Stimulated activated CD4-positive, alpha-beta T cell treated with anti-CD3 and anti-CD28 coated beads, Interleukin-4, amount 100 ng/mL, for 1 hour (primary cell): ENCODE measurements at places on chromosomes 6 and 20.

DNA sequence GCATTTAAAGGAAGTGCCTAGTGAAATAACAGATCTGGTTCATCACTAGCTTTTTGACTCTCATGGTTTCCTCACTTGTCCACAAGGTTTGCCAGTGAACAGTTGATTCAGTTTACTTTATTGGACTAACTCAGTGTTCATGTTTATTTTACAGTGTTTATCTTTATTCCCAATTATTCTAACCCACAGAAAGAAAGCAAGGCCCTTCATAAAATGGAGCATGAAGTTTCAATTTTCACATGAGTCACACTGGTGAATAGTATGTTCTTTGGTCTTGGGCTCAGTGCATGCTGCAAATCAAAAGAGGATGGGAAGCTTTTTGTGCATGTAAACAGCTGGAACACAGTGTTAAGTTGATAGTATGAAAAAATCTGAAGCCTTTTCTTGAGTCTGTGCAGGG, 217.6 kb upstream of the HDDC2 start:
- no peak for DNase-seq

DNA sequence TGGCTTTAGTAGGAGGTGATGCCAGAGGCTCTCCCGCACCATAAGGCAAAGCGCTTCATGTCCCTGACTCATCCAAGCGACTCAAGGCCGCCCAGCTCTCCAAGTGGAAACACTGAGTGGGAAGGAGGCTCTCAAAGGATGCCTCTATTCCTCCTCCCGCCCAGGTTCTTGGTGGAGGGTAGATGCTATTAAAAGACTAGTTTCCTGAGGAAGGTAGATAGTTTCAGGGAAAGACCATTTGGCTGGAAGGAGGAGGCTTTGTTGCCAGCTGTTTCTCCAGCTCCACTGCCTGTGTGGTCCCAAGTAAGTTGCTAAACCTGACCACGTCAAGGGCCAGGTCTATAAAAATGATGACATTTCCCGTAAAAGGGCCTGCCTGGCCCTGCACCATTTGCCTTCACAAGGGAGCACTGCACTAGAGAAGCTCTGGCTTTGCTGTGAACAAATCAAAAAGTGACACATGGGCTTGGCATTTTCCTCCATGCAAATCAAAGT, 48.2 kb downstream of the GMDS start:
- no peak for DNase-seq

DNA sequence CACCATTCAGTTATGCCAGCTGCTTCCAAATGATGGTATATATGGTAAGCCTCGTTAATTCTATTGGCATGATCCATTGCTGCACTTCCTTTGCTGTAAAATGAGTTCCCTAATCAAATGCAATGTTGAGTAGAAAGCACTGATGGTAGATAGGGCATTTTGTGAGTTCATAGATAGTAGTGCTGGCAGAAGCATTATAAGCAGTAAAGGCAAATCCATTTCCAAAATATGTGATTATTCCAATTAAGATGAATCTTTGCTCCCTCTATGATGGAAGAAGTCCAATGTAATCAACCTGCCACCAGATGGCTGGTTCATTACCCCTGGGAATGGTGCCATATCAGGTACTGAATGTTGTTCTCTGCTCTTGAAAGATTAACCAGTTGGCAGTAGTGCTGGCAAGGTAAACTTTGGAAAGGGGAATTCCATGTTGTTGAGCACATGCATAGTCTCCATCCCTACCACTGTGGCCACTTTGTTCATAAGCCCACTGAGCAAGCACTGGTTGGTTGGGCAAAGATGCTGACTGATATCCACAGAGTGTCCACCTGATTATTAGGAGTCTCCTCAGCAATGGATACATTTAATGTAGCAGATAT, 5.6 kb upstream of the TBPL1 start:
- DNase-seq, result no peak

- no peak for DNase-seq
These were observed 20.1 kb downstream of the C6orf141 start for GRCh38 chr6:49570474-49571079.

GRCh38 chr6:36025932-36026327, 1.5 kb upstream of the SLC26A8 start:
- no peak for DNase-seq

DNA sequence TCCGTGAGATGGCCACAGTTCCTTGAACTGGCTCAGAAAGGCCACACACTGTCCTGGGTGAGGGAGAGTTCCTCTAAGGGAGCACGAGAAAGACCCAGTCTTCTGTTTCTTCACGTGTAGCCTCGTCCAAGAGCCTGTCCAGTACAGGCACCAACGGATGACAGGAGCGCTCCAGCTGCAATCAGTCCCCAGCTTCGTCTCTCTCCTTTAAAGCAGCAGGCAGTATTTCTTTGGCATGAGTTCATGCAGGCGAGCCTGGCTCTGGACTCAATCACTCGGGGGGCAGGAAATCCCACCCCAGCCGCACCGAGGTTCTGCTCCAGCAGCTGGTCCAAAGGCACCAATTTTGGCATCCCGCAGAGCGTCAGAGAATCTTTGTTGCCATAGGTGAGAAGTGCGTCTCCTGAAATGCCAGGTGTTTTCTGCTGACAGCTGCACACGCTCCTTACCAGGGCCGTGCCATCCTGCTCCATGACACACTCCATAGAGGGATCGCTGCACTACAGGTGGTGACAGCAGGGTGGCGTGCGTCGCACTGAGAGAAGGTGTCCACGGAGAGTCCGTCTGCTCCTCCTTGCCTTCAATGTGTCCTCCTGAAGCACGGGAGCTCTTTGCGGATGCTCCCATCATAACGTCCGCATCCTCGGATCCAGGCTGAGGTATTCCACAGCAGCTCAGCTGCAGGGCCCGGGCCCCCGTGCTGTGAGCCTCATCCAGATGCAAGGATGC, 59.6 kb upstream of the AFDN start:
- DNase-seq, result no peak

DNA sequence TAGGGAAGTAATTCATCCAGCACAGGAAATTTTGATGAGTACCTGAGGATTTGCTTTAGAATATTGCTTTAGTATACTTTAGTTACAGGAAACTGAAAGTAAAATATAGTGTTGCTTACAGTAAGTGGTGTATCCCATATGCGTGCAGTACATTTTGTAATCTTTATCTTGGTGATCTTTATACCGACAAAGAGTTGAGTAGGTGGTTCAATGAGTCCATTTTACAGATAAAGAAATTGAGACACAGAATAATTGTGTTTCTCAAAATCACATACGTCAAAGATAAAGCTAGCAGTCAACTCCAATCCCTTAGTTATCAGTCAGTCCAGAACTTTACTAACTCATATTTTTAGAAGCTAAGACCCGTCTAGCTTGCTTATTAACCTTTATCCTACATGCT, 65.8 kb upstream of the E2F3 start:
- no peak for DNase-seq

DNA sequence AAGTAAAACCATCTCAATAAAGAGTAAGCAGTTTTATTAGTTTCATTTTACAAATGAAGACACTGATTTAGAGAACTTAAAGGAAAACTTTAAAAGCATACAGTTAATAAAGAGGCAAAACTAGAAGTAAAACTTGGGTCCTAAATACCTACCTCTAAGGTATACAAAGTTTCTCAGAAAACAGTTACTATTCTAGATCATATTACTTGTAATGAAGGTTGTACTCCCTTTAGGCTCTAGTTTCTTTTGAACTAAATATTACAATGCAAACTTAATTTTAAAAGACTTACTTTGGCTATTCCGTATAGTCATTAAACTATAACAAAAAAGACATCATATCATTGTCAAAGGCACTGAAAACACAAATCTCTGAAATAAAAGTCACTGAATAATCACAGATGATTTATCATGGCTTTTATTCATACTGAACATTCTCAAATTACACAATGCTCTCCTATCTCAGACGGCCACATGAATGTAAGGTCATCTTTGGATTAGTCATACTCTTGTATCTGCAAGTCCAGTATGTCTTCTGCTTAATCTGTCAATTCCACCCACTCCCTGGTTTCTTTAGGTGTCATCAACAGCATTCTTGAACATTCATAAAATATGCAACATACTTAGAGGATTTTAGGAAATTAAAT, 361.6 kb upstream of the RUNX2 start:
- DNase-seq, result no peak

DNA sequence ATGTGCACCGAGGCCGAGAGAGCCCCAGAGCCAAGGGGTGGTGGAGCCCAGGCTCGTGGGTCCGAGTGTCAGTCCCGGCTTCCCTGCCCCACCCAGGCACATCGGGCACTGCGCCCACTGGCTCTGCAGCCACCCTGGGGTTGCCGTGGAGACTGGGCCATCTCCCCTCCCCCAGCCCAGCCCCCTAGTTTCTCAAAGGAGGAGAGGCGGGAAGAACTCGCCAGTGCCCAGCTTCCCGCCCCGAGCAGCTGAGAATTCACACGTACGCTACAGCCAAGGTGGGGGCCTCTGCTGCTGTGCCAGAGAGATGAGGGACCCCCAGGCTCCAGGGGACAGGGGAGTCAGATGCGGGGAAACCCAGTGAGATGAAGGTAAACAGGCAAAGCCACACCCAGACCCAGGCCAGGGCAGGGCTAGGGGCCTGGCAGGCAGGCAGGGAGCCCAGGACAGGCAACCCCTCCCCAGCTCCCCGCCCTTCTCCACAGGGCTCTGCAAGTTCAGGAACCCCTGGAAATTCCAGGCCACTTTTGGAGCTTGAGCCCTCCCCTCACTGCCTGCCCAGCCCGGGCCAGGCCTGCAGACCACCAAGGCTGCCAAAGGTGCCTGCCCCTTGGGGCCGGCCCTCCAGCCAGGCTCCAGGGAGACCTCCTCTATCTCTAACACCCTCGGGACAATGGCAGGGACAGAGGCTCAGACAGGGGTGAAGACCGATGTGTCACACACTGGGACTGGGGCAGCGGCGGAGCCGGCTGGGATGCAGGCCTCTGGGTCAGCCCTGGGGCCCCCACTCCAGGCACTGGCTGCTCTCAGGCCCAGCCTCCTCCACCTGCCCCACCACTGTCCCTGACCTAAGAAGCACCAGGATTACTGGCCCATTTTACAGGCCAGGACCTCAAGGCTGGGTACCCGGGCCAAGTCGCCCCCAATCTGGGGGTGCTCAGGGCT, 6.0 kb downstream of the LAMA5 start:
- DNase-seq, result no peak

DNA sequence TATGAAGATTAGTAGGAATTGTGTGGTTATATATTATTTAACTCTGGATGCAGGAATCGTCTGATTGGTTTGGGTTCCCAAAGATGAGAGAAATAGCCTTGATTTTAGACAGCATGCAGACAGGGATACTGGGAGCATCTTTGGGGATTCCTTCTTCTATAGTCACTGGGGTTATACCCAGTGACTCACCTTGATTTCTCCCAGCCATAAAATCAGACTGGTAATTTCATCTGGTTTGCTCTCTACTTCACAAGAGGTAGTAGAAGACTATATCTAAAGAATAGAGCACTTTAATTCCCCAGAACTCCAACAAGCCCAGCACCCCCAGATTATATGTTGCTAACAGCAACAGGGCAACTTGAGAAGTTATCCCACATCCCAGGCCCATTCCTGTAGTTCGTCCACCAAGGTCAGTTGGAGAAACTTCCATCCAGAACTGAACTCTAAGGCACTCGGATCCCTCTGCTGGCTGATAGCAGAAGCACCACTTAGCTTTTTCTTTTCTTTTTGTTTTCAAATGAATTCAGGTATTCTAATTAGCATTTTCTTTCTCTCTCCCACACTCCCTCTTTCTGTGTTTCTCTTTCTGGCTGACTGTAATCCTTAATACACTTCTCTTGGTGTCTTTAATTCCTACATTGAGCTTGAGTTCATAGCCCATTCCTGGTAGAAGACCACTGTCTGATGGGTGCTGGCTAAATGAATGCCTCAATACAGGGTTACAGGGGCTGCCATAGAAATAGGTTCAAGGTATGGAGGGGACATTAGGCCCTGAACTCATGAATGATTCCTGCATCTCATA, 20.4 kb upstream of the EFHC1 start:
- no peak for DNase-seq

- DNase-seq, result no peak
These were observed 132.7 kb upstream of the LRFN2 start for GRCh38 chr6:40719671-40720374.

- DNase-seq, result no peak
These were observed 125.6 kb downstream of the BANF2 start for GRCh38 chr20:17825252-17825959.

DNA sequence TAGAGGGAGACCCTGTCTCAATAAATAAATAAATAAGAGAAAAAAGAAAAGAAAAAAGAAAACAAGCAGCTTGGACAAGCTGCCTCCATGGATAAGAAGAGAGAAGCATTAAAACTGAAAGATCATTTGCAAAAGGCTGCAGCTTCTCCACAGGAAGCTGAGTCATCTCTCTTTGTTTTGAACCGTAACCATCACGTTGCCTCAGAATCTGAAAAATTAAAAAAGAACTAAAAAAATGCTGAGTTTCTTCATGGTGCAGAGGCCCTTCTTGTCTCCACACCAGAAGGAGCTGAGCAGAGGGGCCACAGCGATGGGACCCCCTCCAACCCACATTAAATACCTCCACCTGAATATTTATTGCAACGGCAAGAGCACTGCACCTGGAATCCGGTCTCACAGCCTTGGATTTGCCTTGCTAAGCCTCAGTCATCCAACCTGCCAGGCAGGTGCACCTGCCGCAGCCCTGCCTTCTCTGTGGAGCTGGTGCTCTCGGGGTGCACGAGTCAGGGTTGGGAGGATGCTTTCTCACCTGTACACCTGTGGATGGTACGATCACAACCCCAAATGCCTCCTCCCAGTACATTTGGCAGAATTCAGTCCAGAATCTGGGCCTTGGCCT, 28.1 kb downstream of the TOX2 start:
- no peak for DNase-seq
